ENCODE measurements at places on chromosomes 2 and 18.

DNA sequence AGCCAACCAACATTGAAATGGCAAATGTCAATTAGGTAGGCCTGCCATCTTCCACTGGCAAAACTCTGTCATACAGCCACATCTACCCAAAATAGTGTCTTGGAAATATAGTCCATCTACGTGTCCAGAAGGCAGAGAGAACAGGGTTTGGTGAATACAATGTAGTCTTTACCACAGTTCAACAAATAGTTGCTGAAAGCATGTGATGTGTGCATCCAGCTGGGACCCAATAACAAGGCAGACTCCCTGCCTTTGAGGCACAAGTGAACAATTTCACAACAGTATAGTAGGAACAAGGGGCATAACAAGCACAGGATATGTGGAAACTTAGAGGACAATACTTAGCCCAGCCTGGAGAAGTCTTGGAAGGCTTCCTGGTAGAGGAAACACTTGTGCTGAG is 72.6 kb downstream of the EVA1A start:
- DNase-seq, result no peak

- DNase-seq, result no peak
Measured at GRCh38 chr2:176079285-176079830, 4.4 kb downstream of the EVX2 start.

GRCh38 chr18:57728941-57729511 is 74.1 kb downstream of the ATP8B1 start:
- DNase-seq, result peak; percentile 38

DNA sequence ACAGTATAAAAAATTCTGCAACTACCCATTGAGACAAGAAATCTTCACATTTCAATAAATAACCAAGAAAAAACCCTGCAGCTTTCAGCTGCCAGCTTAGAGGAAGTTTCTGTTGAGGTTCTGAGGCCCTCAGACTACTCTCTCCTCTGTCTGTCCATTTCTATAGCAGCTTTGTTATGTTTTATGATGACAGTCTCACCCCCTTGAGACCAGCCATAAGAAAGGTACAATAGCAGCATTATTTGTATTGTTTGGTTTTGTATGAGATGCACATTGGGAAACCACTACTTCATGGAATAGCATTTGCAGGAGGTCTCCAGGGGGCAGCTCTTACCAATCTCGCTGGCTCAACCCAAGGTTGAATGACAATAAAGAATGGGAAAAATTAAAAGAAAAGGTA is 334.6 kb upstream of the VRK2 start:
- no peak for DNase-seq

GRCh38 chr2:99809259-99809900 is 319.6 kb upstream of the REV1 start:
- no peak for DNase-seq

GRCh38 chr2:59096973-59097372 is 855.8 kb upstream of the FANCL start:
- no peak for DNase-seq

GRCh38 chr2:180571559-180571958 is 408.8 kb upstream of the UBE2E3 start:
- DNase-seq, result peak; percentile 86

- no peak for DNase-seq
Measured at GRCh38 chr2:148754864-148755263, 110.3 kb downstream of the EPC2 start.

DNA sequence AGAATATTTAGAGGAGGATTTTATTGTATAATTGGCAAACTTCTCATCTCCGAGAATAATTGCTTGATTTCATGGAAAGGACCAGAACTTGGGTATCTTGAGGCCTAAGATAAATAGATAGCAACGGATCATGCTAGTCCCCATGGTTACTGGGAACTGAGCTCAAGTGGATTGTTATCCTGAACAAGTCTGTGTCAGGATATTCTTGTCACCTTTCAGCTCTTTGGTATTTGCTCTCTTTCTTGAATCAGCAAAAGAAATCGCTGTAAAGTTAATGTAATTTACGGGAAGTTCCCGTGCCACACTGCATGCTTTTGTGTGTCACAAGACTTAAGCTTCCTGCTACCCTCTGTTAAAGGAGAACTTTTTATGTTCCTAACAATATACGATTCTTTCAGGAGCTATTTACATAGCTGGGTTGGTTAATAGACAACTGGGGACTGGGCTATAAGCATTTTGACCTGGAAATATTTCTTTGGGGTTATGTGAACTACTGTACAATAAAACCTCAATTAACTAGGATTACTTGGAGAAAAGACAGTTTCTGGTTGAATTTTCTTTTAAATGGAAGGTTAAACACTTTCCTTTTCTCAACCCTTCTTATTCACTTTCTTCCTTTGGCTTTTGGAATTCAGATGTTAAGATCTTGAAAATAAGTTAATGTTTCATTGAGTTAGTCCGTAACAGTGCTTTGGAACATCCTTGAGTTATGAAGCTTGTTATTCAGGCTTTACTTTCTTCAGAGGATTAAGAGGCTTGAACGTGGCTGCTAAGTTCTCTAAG is 151.2 kb downstream of the FMNL2 start:
- DNase-seq, result peak; percentile 41

DNA sequence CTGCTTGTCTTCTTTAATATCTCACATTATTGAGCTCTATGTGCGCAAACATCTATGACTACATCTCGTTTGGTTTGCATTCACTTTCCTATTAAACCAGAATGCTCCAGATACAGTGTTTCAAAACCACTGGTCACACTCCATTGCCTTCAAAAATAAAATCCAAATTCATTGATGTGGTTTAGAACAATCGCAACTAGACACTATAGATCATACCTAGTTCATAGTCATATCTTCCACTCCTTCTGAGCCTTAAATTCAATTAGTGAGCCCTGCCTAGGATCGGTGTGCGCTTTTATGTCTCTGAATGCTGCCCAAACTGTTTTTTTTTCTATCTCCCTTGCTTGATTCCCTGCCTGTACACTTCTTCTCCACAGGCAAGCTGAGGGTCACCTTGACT is 238.5 kb upstream of the RGPD4 start:
- DNase-seq, result no peak

DNA sequence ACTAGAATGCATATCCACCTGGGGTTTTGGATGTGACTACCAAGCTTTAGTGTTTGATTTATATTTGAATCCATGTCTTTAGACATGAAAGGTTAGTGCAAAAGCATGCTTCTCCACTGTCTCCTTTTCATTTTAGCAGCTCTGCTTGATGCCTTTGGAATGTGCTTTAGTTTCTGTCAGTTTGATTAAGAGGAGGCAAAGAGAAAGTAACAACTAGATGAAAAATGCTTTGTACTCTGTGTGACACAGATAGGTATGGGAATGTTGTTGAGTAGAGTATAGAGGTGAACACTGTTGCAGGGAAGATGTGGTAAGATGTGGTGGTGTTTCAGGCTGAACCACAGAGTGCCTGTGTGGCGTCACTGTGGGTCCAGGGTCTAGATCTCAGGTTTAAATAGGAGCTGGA is 19.8 kb downstream of the PIK3C3 start:
- DNase-seq, result peak; percentile 18

GRCh38 chr2:227848586-227848985 is 22.8 kb upstream of the DAW1 start:
- no peak for DNase-seq

- DNase-seq, result no peak
Measured at GRCh38 chr2:132758995-132759394, 89.0 kb upstream of the LYPD1 start.

- peak; percentile 43 for DNase-seq
Measured at GRCh38 chr2:2739231-2739795, 408.2 kb upstream of the MYT1L start.

- peak; percentile 96 for DNase-seq
Measured at GRCh38 chr18:63161761-63162195, 157.8 kb downstream of the BCL2 start.

- DNase-seq, result no peak
Measured at GRCh38 chr2:203022751-203023150, 8.1 kb downstream of the NBEAL1 start.

DNA sequence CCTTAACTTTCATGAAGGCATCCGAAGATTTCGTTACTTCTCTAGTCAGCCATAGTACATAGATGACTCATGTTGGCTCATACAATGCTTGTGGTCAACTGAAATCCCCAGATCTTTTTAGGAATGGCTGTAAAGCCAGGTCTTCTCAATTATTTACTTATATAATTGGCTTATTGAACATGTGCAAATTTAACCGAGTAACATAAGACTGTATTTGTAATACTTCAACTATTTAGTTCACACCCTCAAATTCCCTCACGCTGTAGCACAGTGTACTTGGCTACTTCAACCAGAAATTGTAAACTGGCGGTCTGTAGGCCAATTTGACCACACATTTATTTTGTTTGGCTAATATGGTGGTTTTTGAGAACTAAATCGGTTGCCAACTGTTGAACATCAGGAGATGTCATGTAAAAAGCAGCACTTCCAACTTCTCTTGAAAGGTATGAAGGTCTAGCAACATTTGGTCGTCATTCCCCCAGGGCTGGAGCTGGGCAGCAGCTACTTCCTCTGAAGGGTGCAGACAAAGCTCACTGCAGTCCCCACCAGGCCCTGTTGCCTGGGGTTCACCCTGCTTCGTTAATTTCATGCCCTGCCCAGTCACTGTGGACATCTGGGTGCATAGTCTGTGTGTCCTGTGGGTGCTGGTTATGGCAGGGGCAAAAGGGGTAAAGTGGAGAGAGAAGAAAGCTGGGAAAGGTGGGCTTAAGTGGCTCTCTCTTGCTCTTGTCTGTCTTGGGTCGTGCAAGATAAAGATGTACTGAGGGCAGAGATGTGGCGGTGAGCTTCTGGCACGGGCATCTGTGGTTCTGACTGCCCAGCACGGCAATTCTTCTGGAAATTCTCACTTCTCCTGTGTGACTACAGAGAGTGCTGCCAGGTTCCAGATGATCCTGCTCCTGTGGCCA is 3.2 kb upstream of the SH3RF3 start:
- peak; percentile 23 for DNase-seq

DNA sequence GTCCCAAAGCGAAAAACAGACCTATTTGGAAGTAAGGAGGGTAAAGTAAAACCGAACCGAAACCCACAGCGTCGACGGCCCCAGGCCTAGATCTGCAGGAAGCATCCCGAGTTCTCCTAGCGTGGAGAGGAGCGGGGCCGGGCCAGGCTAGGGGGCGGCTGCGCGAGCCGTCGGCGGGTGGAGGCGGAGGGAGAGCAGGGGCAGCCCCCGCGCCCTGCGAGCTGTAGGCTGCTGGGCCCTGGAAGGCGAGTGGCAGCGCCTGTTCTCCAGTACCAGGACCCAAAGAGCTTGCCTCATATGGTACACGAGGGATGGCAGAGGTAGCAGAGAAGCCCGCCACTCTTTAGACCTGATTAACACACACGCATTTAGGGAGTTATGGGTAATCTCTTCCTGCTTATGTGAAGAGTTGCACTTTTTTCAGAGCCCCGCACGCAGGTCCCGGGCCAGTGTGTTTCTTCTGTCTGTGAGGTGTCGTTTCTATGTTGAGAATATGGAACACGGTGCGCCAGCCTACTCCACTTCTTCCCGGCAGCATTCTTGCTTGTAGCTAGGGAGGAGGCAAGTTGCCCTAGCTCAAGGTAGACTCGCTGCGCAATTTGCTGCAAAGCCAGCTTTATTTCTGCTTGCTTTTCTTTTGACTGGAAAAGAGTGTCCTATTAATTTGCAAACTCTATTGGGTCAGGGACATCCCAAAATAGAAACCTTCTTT is 71.1 kb downstream of the ARHGEF33 start:
- DNase-seq, result no peak

GRCh38 chr2:197092431-197092830 is 165.9 kb upstream of the PGAP1 start:
- peak; percentile 95 for DNase-seq

GRCh38 chr2:127069003-127069402 is 38.0 kb downstream of the BIN1 start:
- no peak for DNase-seq

DNA sequence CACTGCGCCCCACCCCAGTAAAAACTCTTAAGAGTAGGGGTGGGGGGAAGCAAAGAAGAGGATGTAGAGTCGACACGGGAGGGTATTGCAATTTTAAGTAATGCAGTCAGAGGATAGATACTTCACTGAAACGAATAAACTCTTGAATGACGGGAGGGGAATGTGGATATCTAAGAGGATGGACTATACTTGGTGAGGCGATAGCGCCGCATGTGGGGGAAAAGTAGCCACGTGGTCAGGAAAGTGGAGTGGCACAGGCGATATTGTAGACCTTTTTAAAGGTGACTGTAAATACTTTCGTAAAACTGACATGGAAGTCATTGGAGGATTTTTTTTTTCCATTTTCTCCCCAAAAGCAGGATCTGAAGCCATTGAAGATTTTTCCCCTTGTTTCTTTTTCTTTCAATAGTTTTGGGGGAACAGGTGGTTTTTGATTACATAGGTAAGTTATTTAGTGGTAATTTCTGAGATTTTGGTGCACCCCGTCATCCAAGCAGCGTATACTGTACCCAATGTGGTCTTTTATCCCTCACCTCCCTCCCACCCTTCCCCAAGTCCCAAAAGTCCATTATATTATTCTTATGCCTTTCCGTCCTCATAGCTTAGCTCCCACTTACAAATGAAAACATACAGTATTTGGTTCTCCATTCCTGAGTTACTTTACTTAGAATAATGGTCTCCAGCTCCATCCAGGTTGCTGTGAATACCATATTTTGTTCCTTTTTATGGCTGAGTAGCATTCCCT is 13.8 kb downstream of the CLK1 start:
- no peak for DNase-seq

DNA sequence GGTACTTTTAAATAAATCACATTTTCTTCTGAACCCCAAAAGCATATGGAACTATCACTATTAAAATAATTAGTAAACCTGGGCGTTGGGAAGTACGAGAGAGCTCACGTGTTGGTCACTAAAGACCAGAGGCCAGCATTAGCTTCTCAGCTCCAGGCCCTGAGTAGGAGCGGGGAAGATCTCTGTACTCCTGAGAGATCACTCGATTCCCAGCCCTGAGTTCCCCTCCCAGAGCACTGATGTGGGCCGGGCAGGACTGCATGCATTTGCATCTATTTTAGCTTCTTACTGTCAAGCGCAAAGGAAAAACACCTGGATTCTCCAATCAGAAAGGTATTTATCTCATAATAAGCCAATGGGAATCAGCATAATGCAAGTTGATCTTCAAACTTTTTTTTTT is 6.2 kb downstream of the PXDN start:
- no peak for DNase-seq

- DNase-seq, result no peak
Measured at GRCh38 chr2:223729781-223730180, 107.6 kb downstream of the AP1S3 start.

- DNase-seq, result no peak
Measured at GRCh38 chr18:75875559-75875958, 448.1 kb upstream of the SMIM21 start.

GRCh38 chr2:223044916-223045700 is 6.9 kb upstream of the KCNE4 start:
- DNase-seq, result no peak

DNA sequence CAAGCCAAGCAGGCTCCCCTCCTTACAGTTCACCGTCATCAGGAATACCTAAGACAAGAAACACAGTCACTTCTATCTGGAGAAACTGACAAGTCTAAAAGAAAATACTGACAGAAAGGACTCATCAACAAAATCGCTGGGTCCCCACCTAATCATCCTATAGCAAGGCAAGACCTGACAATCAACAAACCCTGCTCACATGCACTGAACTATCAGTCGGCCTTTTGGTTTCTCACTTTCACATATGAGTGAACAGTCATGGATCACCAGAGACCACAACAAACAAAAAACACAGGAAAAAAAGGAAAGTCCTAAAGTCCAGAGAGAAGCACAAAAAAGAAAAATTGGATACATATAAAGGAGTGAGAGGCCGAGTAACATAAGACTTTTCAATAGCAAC is 70.4 kb downstream of the SEMA4F start:
- no peak for DNase-seq

Measured in umbilical cord (tissue), 2 donors.